ENCODE measurements at places on chromosomes 11 and 22.

- DNase-seq: no peak
Observed at GRCh38 chr11:13297308-13297916, 19.8 kb downstream of the BMAL1 start.

DNA sequence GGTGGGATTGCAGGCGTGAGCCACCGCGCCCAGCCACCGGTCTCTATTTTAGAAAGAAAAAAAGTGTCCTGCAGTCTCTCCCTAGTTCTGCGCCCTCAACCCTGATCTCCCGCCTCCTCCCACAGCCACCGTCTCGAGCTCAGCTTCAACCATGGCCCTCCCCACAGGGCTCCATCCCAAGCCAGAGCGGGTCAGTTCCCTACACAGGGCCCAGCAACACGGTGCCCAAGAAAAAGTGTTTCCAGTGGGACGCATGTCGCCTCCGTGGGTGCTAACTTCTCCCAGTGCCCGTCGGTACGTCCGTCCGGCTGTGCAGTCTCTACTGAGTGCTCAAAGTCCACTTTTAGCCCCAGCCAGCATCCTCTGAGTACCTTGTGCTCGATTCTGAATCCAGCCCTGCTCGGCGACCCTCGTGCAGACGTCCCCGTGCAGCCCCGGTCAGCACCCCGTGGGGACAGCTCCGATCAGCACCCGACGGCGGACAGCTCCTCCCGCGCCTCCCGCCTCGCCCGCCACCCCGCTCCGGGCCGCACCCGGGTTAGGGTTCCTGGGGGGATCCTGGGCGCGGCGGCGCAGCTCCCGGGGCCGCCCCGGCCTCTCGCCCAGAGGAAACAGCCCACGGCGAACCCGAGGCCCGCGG lies 657 bp upstream of the MAPK8IP2 start:
- no peak for DNase-seq

DNA sequence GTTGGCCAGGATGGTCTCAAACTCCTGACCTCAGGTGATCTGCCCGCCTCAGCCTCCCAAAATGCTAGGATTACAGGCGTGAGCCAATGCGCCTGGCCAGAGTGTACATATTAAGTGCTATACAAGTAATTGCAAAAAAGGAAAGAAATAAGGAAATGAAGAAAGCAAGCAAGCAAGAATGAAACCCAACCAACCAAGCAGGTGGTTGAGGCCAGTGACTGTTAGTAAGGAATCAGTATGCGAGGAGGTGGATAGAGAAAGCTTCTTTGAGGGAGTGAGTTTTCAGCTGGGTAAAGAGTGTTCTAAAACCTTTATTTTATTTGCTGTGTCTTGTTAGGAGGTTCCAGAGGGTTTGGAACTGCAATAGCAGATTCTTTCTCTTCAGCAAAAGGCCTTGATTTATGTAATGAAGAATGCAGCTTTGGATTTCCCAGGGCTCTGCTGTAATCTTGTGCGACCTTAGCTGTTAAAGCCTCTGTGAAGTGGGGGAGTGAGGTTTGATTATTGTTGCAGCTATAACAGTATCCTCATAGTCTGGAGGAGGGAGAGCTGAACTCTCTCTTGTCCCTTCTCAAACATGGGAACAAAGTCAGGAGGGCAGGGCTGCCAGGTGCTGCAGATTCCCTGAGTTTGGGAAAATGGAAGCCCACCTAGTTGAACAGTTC lies 5.7 kb downstream of the AMPD3 start:
- no peak for DNase-seq

- no peak for DNase-seq
Observed at GRCh38 chr11:129455101-129455500, 79.5 kb downstream of the BARX2 start.

DNA sequence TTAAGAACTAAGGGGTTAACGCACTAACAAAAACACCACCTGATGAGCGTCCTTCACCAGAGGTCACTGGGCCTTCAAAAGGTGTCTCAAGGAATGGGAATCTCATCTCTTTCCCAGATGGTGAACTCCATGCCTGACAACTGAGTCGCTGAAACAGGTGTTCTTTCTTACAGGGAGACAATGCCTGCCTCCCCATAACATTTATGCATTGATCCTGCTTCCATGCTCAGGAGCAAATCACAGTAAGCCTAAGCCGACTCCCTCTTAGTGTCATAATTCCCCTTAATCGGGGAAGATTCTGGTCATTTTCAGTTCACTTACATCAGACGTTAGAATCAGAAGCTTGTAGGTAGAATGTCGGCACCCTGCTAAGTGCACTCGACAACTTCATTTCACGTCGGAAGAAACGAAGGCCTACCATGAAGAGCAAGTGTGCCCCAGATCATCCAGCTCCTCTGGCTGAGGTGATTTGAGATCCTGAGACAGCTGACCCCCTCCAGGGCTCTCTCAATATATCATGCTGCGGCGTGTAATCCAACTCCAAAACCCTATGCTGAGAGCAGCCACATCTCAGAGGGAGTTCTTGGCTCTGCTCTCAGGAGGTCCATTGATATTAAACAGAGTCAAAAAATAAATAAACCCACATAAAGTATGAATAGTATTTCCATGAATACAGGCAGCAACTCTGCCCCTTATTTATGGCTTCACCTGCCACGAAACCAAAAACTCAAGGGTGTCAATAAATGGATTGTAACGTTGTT lies 163.1 kb downstream of the LARGE1 start:
- DNase-seq: no peak

- peak; percentile 3 for DNase-seq
Observed at GRCh38 chr22:41445129-41446056, 1.2 kb downstream of the TOB2 start.

Measured in NCI-H2029 (cell line).